ENCODE measurements at places on chromosomes 4 and X.

DNA sequence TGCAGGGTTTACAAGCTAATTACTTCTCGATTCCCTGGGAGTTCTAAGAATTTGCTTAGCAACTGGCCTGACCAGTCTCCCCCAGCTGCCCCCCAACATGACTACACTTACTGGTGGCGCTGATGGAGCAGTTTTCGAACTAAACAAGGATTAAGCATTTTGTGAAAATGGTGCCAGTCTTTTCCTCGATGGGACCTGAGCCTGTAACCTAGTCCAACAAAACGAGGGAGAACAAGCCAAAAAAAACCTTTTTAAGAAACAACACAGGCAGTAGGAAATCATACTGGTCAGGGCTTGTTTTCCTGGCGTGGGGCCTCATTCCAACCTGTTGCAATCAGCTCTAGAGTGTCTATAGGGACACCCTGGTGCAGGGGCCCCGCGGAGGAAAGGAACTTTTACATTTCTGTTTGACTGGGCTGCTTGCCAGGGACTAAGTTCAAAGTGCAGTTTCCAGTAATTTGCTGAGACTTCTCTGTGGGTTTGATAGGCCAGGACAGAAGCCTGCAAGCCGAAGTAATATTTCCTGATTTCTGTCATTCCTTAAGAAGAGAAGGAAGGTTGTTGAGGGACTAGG is 158.7 kb downstream of the SPRY1 start:
- DNase-seq = peak; percentile 58

DNA sequence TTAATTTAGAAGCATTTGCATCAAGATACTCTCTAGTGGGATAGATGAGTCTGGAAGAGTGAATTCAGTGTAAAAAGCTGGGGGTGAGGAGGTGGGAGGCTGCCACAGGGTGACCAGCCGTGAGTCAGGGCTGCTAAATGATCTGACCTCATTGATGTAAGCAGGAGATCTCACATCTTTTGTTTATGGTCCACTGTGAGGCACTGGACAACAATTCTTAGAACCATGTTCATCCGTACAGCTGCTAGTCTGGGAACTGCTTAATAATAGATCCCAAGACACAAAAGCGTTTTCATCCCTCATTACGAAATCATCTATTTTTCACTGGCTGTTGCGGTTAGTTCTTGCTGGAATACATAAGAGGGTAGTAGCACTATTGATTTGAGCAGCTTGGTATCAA is 14.1 kb downstream of the KLF3 start:
- DNase-seq = peak; percentile 88

GRCh38 chr4:39085891-39086290 is 23.9 kb downstream of the KLHL5 start:
- peak; percentile 92 for DNase-seq

DNA sequence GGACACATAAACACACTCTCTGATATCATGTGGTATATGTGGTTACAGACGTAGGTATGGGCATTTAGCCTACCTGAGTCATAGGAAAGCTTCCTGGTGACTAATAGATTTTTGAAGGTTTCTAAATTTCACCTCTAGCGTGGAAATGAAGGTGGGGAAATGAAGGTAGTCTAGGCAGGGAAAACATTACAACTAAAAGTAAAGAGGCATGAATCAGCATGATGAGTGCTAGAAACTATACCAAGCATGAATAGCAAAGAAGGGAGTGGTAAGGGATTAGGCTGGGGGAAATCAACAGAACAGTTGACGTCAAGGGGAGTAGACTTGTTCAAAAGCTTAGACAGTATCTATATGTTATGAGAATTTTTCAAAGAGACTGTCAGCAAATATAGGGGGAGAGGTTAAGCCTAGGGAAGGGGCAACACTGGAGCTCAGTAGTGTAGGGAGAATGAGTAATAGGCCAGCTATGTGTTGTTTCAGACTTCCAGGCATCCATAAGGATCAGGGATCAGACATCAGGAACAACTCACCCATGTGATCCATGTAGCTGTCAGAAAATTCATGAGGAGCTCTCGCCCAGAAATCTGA is 279.3 kb upstream of the DIPK2B start:
- peak; percentile 87 for DNase-seq

DNA sequence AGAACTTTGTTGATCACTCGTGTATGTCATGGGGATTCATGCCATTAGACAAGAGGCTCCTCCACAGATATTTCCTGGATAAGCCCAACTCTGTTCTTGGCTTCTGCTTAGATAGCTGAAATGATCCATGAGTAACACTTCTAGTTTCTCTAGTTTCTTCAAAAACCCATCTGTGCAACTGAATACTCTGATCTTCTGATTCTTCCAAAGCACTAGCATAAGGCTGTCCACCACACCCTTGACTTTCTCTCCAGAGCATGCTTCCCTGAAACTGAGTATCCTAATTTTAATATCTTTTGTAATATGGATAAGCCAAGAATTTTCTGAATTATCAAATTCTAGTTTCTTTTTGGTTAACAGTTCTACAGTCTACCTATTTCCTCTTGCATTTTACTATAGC is 118.6 kb upstream of the TAPT1 start:
- DNase-seq = no peak

DNA sequence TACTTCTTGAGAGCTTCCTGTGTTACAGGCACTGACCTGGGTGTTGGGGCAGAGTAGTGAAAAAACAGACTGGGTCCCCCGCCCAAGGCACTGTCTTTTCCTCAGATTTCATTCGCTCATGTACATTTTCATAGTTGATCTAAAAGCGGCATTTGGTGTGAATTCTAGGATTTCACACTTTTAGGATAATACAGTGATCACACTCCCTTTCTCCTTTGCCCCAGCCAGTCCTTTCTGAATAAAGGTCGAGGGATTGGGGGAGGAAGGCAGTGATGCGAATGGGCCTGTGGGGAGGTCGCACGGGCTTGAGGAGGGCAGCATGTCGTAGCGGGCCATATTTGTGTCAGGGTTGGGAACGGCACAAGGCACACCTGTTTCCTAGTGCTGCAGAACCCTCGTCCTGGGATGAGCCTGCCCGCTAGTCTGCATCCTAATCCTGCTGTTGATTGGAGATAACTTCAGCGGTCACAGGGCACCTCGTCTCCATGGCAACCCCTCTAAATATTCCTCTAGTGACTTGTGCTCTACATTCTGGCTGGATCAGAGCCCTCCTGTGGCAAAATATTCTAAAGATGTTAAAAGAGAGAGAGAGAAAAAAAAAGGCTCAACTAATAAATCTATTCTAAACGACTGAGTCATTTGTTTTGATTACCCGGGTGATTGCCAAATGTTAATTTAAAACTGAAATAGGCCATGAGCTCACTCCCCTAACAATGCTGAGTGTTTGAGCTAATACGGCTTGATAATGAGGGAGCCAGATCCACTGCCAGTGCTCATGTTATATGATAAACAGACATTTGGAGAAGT is 21.8 kb downstream of the FHL1 start:
- DNase-seq = peak; percentile 91

DNA sequence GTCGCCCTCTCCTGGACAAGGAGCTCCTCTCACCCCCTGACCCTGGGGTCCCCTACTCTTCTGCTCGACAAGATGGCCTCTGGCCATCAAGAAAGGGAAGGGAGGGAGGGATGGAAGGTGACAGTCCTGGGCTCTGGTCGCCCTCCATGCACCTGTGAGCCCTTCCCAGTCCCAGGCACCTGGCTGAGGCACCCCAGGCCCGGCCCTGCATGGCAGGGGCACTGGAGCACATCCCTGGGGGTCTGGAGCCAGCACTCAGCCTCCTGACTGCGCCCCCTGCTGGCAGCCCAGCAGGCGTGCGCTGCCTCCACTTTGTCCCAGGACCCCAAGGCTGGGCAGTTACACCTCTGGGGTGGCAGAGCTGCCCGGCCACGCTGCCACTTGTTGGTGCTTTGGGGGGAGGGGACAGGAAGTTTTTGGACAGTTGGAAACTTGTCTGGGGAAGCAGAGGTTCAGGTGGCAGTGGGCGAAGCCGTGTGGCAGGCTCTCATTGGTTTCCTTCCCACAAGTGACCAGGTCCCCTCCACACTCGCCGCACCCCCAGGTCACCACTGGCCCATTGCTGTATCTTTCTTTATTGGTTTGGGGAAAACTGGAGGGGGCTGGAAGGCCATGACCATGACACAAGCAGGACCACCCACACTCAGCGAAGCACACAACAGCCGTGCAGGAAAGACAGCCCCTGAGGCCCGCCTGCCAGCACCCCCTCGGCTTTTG is 4.3 kb downstream of the PNCK start:
- no peak for DNase-seq

GRCh38 chrX:24099394-24099793 is 44.6 kb downstream of the EIF2S3 start:
- no peak for DNase-seq

DNA sequence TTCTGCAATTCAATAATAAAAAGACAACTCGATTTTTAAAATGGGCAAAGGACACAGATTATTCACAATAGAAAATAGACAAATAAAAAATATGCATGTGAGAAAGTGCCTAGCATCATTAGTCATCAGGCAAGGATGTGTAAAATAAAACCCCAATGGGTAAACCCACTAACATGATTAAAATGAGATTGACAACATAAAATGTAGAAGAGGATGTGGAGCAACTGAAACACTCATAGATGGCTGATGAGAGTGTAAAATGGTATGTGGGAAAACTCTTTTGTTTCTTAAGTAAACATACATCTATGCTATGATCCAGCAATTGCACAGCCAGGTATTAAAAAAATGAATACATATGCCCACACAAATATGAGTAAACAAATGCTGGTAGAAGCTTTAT is 177.6 kb downstream of the IQCM start:
- peak; percentile 76 for DNase-seq

DNA sequence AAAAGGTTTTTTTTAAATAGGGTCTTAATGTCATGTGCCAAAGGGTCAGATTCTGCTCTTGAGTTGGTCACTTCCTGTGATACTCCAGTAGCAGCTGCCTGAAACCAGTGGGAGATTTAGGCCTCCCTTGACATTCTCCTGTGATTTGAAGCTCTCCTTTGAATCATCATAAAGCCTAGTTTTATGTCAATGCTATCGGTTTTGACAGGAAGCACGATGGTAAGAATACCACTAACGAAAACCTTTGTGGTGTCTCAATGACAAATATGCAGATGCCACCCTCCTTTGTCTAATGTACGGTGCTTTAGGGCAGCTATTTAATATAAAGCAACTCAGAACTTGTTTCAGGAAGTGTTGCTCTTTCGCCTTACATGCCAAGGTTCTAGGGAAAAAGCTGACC is 44.2 kb downstream of the CCNI start:
- no peak for DNase-seq

DNA sequence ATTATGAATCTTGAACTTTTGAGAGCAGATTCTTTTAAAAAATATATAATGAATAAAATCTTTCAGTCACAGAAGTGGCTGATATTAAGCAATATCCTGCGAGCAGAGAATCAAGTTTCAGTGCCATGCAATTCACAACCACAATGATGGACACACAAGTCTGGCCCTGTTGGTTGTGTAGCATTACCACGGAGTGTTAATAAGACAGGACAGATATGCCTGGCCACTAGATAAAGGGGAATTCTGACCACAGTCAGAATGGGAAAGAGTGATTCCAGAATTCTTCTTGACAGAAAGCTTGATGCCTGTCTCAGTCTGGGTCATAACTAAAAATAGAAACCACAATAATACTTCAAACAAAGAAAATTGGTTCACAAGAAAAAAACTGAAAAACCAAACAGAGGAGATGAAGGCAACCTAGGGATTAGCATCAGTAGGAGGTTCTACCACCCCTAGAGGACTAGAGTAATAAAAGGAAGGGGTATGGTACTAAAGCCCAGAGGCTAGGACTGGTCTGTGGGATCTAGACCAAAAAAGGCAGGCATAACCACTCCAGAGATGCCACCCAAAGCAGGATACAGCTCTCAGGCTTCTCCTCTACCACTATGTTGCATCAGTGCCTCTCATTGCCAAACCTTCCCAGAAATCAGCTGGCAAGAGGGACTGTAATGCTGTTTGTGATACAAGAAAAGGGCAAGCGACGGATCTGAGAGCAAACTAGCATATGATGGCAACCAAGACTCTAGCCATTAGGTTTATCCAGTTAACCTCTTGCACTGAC is 59.0 kb downstream of the RNF150 start:
- no peak for DNase-seq

DNA sequence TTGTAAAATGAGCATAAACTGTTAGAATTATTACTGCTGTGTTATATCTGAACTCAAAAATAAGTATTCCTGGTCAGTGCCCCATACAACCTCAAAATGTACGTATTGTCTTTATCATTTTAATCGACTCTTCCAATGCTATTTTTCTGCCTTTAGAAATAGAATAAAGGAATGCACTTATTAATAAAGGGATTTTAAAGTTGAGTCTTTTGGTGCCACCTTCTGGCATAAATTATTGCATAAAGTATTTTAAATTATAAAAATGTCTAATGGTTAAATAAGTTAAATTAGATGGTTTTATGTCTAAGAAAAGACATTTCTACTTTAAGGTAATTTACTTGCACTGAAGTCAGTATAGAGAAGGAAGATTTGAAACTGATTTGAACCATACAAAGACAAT is 424.0 kb upstream of the NDST4 start:
- no peak for DNase-seq

GRCh38 chrX:120262859-120263708 is 12.5 kb downstream of the ZBTB33 start:
- DNase-seq = no peak

DNA sequence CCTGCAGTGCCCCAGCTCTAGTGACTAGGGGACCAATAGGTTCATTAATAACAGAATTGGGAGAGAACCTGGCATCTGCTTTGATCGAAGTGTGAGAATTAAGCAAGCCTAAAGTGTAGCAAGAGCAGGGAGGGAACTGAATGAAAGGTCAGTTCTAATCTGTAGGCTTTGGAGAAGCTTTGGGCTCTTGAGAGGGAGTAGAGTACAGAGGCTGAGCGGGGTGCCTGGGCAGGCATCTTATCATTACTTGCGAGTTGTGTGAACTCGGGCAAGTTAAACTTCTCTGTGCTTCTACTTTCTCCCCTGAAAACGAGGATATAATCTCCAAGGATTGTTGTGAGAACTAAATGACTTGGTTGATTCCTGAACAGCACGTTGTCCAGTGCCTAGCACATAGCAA is 906 bp upstream of the PARM1 start:
- DNase-seq = no peak

DNA sequence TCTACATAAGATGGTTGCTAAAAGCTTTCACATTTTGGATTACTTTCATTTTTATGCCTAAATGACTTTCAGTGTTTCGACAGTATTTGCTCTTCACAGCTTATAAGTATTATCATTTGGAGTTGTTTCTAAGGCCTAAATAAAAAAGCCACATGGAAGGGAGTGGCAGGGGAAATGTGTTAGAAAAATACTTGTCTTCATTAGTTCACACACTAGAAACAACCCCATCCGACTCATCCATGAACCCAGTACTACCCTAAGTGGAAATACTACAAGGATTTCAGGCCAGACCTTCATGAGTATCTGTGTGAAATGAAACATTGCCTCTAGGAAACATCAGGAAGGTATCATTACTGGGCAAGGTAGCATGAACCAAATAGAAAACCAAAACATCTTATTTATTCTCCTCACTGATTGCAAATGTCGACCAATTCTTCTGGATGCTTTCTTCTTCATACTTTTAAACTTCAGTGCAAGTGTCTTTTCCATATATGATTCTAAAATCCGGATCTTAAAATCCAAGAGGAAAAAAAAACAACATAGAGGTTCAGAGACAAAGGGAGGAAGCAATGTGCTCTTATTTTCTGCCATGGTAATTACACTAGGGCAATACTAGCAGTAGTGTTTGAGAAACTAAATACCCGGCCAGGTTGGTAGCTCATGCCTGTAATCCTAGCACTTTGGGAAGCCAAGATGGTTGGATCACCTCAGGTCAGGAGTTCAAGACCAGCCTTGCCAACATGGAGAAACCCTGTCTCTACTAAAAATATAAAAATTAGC is 349.4 kb downstream of the ARHGAP24 start:
- DNase-seq = no peak

Data from EL (cell line).